Suppressor macrophage treated with lipopolysaccharide for 1 hour (primary cell): ENCODE measurements at places on chromosomes 12 and 14.
A peak's percentile ranks its signal among the peaks of the same experiment; 100 is the strongest.

GRCh38 chr12:101050631-101051030 lies 159.4 kb downstream of the SLC5A8 start:
- DNase-seq: no peak

GRCh38 chr12:130573766-130574165 lies 142.3 kb downstream of the RIMBP2 start:
- no peak for DNase-seq

- no peak for DNase-seq
Measured at GRCh38 chr12:100453951-100454350, 19.7 kb upstream of the NR1H4 start.

DNA sequence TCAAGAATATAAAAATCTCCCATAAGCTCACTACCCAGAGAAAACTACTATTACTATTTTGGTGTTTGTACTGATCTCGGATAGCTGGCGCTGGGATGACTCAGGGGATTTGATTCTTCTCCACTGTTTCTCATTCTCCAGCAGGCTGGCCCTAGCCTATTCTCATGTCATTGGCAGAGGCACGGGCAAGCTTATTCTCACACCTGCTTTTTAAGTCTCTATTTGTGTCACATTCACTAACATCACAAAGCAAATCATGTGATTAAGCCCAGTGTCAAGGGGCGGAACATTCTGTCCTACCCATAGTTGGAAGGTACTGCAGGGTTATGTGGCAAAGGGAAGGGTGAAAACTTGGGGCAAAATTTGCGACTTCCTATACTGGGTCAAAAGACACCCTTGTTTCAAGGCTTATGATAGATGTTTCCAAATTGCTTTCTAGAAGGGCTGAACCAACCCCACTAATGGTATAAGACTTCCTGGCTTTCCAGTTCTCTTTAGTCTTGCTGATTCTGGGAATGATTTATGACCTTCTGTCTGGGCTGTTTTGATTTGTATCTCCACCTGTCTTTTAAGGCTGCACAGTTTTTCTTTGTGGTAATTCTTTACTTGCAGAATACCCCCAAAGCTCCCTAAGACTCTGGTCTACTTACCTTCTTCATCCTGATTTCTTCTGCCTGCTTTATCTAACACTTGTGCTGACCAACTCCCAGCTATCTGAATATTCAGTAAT lies 406.4 kb downstream of the NRXN3 start:
- no peak for DNase-seq

DNA sequence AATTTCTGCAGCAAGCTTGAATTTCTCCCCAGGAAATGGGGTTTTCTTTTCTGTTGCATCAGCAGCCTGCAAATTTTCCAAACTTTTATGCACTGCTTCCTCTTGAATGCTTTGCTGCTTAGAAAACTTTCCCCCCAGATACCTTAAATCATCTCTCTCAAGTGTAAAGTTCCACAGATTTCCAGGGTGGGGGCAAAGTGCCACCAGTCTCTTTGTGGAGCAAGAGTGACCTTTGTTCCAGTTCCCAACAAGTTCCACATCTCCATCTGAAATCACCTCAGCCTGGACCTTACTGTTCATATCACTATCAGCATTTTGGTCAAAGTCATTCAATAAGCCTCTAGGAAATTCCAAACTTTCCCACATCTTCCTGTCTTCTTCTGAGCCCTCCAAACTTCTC lies 241.6 kb upstream of the TMTC1 start:
- DNase-seq: no peak

DNA sequence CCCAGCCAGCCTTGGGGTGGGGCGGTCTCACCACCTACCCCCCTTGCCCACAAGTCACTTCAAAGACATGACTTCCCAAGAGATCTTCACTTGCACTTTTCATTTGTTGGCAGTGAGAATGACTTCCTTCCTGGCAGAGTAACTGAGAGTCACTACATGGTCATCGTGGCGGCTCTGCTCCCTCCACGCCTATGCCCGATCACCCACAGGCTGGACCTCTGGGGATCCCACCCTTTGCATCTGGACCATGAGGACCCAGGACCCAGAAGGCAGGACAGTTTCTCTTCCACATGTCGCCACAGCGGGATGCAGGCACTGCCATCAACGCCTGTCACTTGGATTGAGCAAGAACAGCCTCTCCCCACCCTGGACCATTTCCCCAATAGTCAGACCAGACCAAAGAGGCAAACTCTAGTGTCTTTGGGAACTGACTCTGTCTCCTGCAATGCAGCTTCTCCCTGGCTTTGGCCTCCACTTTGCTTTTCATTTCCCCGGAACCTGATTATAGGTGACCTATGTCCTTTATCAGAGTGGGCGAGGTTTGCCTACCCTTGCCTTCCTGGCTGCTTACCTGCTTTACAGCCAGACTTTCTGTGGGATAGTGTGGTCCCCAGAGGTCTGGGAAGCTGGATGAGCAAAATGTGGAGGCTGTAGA lies 3.6 kb downstream of the VDR start:
- DNase-seq: peak; percentile 60

DNA sequence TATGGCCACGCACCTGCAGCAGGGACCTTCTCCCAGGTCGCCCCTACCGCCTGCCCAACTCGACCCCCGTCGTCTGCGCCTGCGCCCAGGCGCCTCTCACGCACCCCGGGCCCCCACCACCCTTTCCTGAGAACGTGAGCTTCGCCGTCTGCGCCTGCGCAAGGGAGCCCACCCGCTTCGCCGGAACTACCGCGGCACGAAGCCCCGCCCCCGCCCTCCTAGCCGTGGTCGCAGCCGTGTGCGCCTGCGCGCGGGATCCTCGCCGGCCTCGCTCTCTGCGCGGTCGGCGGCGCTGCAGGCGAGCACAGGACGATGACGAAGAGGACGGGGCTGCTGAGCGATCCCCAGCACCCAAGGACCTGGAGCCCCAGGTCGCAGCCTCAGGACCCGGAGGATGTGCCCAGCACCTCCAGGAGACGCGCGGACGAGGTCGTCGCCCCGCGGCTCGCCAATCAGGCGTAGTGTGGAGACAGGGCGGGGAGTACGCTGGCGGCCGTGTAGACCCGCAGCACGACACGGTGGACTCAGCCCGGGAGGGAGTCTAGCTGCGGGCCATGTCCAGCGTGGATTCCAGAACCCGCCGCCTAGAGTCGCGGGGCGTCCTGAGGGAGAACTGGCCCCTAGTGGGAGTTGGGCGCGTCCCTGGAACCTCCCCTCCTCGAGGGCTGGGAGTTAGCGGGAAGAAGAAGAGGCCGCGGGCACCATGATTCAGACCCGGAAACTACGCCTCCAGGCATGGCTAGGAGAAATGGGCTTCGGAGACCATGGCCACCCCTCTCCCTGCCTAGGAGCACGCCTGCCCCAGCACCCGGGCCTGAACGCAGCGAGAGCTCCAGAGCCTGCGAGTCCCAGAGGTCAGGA lies 1120.8 kb upstream of the TMEM132C start:
- peak; percentile 49 for DNase-seq

GRCh38 chr14:83041224-83041623 lies 1507.6 kb upstream of the SEL1L start:
- no peak for DNase-seq

DNA sequence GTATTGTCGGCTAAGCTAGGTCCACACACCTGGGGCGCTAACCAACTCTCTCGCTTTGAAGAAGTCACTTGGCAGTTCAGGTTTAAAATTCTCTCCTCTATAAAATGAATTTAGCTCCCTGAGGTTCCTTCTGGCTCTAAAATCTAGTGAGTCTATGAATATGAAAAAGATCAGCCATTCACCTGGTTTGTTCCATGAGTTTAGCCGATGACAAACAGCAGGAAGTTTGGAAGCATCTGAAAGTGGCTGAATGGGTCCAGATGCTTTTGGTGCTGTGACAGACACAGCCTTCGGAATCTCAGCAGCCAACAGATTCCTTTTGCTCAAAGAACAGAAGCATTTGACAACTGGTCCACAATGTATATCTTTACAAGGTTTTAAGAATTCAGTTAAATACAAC lies 73.4 kb upstream of the FOXN3 start:
- DNase-seq: no peak

DNA sequence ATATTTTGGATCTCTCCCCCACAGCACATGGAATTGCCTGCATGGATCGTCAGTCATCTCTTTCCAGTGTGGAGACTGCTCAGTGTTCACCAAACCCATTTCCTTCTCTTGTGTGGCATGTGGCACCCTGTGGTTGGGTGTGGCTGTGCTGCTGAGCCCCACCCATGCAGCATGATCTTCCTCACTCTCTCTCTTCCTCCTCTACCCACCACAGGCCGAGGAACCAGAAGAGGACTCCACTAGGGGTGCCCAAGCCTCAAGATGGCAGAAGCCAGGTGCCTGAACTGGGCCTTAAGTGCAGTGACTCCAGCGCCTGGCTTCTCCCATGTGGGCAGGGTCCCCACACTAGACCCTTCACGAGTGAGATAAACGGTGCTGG lies 66.8 kb upstream of the GPR68 start:
- DNase-seq: no peak

DNA sequence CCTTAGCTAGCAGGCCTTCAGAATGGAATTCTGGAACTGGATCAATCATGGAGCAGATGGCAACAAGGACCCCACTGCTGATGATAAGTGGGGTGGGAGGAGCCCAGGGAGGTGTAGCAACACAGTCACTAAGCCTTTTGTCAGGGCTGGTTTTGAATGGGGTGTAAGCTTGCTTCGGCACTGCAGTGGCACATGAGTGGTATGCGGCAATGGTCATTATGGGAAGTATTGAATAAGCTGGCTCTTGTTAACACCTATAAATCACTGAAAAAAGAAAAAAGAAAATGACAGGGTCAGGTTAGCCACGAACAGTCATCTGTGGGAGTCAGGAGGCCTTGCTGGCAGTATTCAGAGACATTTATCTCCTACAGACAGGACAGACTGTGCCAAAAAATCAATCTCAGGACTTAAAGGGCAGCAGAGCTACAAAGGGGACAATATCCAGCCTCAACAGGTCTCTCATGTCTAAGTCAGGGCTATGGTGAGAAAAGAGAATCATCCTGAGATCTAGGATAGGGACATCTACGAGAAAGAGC lies 19.1 kb downstream of the CDKL1 start:
- DNase-seq: no peak

- DNase-seq: peak; percentile 55
Measured at GRCh38 chr14:53109105-53110041, 43.8 kb downstream of the DDHD1 start.

DNA sequence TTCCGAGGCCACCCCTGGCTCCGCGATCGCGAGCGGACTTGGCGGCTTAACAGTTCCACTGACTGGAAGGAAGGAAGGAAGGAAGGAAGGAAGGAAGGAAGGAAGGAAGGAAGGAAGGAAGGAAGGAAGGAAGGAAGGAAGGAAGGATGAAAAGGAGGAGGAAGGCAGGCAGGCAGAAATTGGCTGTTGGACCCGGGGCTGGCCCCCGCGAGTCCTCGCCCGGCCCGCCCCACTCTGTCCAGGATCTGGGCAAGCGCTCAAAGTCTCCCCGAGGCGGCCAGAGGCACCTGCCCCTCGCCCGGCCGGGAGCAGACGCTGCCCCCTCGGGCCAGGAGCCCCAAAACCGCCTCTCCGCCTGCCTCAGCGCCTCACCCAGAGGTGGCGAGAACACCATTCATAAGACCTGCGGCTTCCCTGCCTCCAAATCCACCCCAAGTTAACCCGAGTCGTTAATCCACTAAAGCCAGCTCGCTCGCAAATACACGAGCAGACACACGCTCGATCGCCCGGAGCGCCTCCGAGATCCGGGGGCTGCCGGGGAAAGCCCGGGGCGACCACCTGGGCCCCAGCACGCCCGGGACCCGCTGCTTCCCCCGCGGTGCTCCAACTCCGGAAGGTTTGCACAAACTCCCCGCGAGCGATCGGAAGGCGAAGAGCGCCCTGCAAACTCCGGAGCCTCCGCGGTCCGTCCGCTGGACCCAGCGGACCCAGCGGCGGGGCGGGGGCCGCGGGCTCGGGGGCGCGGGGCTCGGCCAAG lies 844 bp downstream of the DPF3 start:
- DNase-seq: peak; percentile 41

GRCh38 chr12:25887367-25887766 lies 71.1 kb upstream of the RASSF8 start:
- DNase-seq: no peak

DNA sequence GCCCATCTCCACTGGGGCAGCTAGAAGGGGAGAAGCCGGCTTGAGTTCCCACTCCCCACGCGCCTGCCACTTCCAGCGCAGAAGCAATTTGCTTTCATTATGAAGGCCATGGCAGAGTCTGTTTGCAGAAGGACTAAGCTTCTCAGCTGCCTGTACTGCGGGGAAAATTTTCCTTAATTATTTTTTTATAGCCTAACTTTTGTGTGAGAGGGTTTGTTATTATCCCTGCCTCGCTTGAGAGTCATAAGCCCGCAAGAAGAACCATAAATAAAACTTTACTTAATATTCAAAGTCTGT lies 56.0 kb upstream of the DLK1 start:
- DNase-seq: no peak

- DNase-seq: peak; percentile 77
Measured at GRCh38 chr14:69667938-69668335, 56.5 kb downstream of the SUSD6 start.

DNA sequence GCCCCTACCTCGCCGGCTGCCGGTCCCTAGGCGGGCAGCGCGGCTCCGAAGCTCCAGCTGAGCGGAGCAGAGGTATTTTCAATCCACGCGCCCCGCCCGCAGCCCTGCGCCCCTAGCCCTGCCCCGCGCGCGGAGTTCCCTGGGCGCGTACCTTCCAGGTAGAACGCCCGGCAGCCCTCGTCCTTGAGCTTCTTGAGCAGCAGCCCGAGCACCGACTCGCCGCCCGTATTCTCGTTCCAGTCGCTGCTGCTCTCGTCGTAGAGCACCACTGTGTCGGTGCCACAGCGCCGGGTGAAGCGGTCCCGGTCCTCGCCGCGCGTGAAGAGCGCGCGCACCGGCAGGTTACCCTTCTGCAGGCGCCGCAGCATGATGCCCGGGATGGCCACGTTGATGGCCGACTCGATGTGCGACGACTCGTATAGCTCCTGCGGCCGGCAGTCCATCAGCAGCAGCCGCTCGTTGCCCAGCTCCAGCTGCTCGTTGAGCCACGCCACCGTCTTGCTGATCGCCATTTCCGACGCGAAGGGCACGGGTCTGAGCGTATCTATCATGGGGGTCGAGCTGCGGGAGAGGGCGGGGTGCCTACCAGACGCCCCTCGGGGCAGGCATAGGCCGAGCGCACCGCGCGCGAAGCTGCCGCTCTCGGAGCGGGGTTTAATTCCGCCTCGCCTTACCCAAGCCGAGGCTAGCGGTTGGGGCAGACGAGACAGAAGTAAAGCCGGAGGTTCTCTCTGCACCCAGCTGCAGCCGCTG lies 636 bp downstream of the DUSP6 start:
- no peak for DNase-seq

DNA sequence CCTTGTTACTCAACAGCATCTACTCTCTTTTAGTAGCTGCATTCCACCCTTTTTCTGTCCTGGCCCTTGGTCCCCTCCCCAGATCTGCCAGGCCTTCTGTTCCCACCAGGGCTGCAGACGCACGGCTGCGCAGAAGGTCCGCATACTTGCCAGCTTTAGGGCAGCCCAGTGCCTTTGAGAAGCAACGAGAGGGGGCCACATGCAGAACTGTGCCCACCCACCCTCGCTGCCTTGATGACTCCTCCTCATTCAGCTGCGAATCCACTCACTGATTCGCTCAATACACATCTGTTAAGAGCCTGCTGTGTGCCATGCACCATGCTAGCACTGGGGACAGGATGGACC lies 39.2 kb downstream of the PRIMA1 start:
- no peak for DNase-seq

- no peak for DNase-seq
Measured at GRCh38 chr14:54166049-54166950, 209.7 kb upstream of the BMP4 start.
